ENCODE measurements at places on chromosomes 4 and X.
A peak's percentile ranks its signal among the peaks of the same experiment; 100 is the strongest.

GRCh38 chr4:142142366-142143054, 506.1 kb downstream of the IL15 start:
- no peak for DNase-seq

- no peak for DNase-seq
Measured at GRCh38 chrX:118115953-118116712, 477 bp downstream of the KLHL13 start.

GRCh38 chr4:76487621-76488020, 52.6 kb downstream of the SHROOM3 start:
- DNase-seq = no peak

DNA sequence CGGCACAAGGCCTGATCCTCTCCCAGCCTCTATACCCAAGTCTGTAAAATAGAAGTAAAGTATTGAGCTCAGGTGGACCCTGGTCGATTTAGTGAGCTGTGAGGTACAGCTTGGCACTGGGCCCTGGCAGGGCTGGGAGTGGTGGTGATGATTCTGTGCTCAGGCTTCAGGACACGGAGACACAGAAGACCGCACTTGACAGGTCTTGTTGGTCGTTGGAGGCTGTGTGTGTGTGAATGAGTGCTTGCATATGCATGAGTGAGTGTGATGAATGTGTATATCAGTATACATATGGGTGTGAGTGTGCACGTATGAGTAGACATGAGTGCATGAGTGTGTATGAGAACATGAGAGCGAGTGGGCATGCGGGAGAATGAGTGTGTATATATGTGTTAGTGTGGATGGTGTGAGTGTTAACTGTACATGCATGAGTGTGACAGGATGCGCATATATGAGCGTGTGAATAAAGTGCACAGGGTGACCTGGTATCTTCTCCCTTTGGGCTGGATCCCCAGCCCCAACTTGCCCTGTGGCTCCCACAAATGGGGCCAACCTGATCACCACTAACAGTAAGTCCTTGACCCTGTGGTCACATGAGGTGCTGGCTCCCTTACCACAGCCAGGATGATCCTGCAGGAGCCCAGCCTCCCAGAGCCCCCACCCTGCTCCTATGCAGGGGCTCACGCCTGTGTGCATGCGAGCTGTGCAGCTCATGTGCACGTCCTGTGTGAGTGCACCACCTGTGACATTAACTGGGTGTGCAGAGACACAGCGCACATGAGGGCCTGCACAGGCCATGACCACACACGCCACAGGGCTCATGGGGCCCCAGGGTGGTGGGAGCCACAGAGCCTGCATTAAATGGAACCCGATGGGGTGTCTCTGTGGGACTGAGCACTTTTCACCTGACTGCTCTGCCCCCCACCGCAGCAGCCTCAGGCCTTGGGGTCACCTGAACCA, 20.8 kb downstream of the SH3BP2 start:
- DNase-seq = no peak

DNA sequence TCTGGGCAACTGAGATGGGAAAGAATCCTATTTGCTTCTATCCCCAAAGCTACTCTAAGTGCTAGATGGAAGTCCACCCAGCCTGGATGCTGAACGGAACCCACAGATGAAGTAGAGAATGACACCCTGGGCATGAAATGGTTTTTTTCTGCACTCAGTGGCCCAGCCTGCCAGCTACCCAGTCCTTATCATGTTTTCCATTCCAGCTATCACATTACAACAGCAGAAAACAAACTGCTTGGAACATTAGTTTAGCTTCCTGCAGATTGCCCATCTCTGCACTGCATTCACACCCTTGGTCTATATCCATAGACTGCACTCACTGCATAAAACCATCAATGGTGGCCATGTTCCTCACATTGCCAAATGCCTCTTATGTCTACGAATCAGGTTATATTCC, 79.1 kb downstream of the NYX start:
- no peak for DNase-seq

DNA sequence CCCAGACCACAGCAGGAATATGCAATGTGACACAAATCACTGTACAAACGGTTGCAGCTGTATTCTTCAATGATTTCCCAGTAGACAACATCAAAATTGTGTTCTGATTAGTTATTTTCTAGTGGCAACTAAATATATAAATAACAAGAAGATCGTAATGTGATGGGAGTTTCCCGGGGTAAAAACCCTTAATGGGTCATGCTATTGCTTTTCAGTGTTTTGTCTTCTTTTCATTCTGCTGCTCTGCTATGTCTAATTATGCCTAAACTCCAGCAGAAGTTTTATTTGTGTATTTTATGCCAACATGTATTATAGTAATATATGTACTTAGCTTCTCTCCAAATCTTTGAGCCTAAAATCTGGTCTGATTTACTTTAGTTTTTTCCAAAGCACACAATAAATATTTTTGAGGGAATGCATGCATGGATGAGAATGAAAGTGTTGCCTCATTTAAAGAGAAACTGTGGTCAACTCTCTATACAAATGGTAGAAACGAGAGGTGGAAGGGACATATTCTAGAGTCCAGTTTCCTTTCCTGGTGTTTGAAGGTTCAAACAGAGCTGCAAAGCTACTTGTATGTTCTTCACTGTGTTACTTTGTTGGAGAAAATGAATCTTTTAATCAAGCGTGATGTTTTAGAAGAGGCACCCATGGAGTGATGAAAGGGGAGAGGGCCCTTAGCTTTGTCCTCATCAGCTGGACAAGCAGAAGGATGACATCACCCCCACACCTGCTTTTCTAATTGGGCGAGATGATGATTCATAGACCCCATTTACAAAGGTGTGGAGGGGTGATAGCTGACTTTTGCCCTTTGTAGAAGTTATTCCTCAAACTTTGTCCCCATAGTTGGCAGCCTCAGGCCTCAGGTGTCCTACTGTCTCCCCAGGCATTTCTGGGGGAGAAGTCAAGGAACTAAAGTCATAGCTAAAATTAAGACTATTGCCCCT, 129.7 kb downstream of the FRAS1 start:
- DNase-seq = no peak

GRCh38 chr4:163157157-163157556, 9.5 kb downstream of the NAF1 start:
- DNase-seq = no peak

DNA sequence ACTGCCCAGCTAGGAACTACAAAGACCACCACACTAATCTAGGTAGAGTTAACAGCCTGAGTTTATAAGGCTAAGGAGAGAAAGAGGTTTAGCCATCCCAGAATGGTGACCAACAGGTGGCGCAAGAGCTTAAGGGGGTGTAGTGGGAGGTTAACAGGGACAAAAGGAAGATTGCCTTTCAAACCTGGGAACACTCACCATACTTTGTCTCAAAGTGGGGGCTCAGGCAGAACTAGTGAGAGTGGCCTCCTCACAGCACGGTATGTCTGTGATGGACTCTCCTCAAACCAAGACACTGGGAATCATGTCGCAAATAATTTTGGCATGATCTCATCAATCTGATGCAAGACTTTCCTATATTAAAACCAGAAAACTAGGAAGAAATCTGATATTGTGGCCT, 23.4 kb downstream of the CCNI start:
- DNase-seq = no peak

DNA sequence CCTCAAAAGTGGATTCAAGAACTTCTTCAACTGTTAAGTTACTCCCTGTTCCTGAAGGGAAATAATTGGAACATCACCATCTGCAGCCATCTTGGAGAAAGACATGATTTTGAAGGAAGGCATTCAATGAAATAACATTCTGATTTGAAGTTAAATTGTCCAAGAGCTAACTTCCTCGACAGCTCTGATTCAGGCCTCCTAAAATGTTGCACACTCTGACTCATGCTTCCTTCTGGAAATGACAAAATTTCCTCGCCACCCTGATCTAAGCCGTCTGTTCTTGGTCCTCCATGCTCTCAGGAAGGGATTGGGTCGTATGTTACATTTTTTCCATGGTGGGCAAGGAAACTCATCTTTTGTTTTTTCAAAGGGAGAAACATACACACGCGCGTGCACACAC, 496.9 kb upstream of the DIPK2B start:
- DNase-seq = no peak

DNA sequence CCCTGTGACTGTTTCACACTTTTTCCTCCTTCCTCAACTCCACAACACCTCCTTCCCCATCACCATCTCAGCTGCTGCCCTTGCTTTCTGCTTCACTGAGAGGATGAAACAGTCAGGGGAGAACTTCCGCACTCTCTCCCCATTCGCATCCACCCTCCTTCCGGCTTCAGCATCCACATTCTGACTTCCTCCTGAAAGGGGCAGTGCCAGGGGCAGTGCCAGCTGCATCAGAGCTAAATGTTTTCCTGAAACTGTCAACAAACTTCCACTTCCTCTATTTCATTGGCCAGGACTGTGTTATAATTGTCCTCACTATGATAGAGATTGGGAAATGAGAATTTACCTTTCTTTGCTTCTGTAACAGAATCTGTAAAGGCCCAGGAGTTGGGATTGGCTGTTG, 18.2 kb upstream of the RASL11B start:
- no peak for DNase-seq

DNA sequence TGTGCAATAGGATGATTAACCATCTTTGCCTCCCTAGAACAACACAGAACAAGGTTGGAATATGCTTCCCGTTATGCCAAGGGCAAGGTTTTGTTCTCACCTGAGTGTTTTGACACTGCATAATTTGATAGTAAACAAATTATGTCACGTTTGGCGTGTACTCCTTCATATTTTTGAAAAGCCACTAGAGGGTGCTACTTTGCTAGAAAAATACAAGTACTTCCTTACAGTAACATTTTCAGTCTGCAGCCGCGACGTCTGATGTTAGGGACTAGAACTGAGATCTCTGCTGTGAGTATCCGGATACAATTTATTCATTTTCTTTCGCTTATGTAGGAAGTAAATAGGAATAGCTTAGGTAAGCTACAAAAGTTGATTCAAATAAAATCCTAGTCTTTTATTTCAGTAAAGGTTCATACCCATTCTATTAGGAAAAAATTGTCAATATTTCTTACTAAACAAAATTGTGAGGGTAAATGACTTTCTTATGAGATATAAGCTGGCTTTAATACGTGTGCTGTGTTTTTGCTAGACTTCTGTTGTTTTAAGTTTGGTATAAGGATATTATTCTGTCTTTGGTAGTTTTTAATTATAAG, 181.1 kb upstream of the WDFY3 start:
- DNase-seq = no peak

DNA sequence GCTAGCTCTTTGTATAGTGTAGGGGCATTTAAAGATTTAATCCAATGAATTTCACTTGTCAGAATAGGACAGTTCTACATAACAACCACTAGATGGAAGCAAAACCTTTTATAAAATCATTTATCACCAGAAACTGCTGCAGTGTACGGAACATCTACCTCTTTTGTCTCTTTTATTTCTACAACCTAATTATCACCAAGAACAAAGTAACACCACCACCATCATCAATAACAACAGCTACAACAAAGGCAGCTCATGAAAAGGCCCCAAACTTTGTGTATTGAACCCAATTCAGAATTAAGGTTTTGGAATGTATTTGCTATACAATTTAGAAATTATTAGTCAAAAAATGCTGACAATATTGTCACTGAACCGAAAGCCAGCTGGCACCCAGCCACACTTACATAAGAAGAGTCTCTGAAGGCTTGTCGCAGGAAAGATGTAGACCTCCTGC, 260.9 kb upstream of the RPS6KA3 start:
- DNase-seq = peak; percentile 68

DNA sequence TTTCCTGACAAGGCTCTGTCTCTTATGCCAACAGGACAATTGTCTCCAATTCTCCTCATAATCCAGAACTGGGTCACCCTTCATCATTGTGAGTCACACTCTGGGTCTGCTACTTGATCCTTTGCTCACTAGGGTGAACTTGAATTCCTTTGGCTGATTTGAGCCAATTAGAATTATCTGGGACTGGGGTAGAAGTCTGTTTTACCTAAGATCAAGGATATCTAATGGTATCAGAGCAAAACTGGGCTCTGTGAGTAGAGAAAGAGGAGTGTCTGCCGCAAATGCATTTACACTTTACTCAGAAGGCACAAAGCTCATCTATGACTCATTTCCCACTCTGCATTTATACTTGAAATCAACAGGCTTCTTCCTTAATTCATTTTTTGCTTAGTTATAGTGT, 72.6 kb downstream of the PITX2 start:
- DNase-seq = no peak

DNA sequence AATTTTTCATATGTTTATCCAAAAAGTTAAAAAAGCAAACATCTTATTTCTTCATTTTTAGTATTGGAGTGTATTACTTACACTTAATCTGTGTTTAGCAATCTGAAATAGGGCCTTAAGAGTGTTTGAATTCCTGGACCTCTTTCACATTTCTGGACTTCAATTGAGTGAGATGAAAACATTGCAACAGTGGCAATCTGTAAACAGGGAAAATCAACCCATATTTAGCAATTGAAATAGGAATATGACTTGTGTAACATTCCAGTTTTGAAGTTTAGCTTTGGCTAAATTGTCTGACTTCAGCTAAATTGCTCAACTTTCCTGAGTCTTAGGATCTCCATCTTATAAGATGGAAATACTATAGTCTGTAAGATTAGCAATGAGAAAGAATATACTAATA, 34.6 kb upstream of the FHL1 start:
- DNase-seq = no peak

GRCh38 chrX:21946925-21947641, 6.6 kb downstream of the SMS start:
- DNase-seq = no peak

- DNase-seq = no peak
Measured at GRCh38 chr4:3829956-3830773, 64.0 kb downstream of the ADRA2C start.

DNA sequence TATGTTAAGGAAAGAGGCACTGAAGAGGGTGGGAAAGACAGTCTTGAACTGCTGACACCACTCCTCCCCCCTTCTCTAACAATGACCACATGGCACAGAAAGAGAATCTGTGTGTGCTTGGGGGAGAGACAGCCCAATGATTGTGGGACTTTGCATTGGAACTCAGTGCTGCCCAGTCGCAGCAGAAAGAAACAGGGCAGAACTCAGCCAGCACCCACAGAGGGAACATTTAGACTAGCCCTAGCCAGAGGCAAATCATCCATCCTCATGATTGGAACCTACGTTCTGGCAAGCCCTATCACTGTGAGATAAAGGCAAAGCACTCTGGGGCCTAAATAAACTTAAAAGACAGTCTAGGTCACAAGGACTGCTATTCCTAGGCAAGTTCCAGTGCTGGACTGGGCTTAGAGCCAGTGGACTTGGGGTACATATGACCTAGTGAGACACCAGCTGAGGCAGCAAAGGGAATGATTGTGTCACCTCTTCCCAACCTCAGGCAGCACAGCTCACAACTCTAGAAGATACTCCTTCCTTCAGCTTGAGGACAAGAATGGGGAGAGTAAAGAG, 132.8 kb upstream of the S100G start:
- DNase-seq = no peak

DNA sequence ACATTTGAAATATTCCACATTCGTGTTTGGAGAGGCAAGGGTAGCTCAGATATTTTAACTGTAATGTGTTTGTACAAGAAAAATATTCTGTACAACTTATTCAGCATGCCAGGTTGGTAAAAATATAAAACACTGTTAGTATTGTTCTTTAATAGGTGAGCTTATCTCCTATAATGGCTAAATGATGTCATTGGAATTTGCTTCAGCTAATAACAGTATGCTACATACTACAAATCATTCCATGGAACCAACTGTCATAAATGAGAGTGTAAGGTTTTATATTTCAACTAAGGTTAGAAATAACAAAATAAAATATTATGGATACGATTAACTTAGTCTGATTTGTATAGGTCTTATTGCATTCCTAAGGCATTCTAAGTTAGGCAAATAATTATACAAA, 206.6 kb downstream of the ADGRL3 start:
- DNase-seq = no peak
